IMR-90 (cell line): ENCODE measurements at places on chromosomes 2 and 18. TPM values are rescaled to one million over a fixed set of nuclear protein-coding genes. Genes with fewer than 3 reads are reported as not detected.

DNA sequence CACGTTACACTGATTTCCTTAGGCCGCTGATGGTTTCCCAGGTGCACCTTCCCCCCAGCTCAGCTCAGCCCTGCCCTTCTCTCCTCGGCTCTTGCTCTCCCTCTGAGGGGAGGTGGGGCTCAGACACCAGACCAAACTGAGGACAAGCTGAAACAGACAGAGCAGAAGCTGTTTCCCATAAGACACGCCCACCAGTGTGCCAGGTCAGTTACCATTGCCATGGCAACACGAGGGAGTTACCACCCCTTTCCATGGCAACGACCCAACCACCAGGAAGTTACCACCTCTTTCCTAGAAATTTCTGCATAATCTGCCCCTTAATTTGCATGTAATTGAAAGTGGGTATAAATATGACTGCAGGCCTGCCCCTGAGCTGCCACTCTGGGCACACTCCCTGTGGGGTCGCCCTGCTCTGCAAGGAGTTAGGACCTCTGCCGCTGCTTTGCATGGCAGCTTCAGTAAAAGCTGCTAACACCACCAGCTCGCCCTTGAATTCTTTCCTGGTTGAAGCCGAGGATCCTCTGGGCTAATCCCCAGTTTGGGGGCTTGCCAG lies 120.9 kb upstream of the SMIM21 start:
- DNase-seq, result no peak

DNA sequence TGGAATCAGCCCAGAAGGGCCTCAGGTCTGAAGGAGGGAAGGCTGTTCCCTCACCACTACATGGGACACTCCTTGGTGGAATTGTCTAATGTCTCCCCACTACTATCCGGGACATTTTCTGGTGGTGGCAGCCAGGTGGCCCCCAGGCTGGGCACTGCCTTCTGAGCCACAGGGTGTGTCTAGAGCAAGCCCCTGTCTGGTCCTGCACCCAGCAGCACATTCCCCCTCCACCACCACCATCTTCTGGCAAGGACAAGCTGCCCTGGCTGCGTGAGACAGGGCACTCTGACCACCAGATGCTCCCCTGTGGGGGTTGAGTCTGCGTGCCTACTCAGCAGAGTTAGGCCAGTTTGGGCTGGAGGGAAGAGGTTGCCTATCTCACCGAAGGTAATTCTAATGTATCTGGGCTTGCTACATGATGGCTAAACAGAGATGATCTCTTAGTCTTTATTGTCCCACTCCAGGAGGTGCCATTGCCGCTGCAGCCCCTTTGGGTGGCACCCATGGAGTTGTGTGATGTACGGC lies 106.3 kb downstream of the PLB1 start:
- DNase-seq, result no peak

- no peak for DNase-seq
These were observed 245.7 kb downstream of the NBAS start for GRCh38 chr2:15315411-15315810.

DNA sequence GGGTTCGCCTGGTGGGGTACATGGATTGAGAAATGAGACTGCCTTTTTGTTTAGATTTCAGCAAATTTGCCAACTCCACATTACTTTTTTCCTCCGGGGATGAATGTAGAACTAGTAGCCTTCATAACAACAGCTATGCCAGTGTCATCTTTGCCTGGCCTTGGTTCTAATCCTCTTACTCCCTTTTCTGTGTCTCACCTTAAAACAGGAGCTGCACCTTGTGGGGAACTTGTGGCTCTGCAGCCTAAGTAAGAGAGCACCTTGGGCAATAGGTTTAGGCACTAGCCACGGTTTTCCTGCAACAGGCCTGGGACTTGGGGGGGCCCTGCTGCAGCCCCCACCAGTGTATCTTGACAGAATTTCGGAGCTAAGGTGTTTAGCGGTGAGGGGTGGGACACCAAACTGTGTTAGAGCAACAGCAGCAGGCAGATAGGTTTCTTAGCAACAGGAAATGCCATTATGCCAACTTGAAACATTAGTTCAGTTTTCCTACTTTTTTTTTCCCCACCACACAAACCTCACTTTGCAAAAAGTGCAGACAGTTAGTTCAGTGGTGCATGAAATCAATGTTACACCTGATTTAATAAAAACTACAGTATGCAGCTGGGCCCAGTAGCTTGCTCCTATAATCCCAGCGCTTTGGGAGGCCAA lies 173.7 kb downstream of the PRKCE start:
- no peak for DNase-seq

DNA sequence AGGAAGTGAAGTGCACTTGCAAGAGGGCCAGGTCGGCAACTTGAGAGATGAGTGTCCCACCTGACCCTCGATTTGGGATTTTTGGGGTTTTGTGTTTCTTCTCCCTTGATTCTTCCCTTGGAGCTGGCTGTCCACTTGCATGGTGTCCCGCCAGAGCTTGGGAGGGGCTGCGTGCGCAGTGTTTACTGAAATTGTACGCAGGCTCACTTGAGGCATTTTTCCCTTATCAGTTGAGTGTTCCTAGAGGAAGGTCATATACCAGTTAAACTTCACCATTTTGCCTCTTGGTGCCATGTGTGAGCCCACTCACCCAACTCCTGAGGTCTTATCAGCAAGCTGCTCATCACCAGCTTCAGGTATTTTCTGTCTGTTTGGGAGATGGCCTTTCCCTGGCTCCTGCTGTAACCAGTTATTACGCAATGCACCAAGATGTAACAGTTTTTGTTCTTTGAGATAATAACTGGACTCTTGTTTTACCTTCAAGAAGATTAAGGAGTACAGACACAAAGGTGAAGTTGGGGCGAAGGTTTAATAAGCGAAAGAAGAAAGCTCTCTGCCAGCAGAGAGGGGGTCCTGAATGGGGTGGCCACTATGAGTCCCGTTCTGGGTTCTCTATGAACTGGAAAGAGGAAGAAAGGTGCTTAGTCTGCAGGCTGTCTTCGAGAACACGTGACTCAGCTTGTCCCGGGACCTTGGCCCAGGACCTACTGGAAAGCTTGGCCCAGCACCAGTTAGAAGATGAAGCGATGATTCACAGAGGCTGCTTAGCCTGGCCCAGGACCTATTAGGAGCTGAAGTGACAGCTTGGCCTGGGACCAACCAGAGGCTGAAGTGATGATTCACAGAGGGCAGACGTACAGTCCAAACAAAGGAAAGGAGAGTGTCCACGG lies 21.5 kb upstream of the TXNL4A start:
- peak; percentile 98 for DNase-seq

DNA sequence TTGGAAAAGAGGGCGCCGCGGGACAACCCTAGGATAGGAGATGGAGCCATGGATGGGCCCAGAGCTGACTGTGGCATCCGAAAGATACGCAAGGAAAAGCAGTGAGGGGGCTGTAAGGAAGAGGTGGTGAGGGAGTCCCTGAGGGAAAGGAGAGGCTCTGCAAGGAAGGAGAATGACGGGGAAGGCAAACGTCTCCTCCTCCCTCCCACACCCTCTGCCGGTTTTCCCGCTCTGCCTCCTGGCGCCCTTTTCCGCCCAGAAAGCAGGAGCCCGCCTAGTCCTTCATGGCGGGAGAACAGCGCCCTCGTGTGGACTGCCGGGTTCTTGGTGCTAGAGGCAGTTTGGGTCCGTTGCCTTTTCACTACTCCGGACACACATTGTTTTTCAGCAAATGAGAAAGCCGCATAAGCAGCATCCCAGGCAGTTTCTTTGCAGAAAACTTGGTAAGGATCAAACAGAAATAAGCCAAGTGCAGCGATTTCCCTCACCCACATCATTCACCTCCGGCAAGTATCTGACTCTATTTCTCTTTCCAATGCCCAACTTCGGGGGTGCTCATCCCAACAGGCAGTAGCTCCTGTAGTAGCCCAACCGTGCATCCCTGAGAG lies 200.4 kb downstream of the INO80D start:
- peak; percentile 72 for DNase-seq

- DNase-seq, result no peak
These were observed 22.6 kb upstream of the PGAP1 start for GRCh38 chr2:196949116-196949515.

DNA sequence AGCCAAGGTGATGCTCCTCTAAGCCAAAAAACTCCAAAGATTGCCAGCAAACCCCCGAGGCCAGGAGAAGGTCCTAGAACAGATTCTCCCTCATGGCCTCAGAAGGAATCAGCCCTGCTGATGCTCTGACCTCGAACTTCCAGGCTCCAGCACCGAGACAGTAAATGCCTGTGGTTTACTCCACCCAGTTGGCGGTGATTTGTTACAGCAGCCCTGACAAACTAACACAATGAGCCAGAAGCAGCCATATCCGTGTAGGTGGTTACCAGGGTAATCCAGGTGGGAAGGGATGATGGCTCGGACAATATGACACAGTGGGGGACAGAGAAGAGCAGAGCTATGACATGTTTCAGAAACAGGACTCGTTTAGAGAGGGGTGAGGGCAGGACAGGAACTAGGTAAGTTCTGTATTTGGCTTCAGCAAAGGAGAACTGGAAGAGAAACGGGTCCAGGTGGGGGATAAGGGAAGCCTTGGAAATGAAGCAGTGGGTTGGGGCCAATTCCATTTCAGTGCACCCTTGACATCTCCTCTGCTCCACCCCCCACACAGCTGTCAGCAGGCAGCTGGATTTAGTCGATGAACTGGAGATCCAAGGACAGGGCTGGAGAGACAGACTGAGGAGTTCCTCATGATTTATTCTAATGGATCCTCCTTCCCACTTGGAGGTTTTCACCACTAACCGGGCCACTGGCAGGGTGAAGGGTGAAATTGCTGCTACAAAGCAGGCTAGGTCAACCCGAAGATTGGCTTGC lies 179.7 kb upstream of the SH3BP4 start:
- DNase-seq, result peak; percentile 27

- DNase-seq, result peak; percentile 15
These were observed 583.4 kb downstream of the ZEB2 start for GRCh38 chr2:143936538-143936847.

DNA sequence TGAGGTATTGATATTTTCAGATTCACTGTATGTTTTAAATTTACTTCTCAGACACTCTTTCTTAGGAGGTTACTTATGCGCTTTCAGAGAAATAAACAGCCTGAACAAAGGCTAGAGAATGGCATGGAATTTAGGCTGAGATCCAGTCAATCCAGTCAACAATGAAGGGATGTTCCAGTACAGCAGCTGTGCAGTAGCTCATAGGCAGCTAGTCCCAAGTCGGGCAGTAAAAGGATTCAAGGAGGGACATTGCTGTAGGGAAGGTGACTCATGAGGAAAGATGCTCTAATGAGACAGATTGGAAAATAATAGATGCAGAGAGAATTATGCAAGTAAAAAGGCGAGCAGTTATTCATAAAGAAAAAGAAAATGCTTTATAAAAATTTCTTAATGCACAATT lies 397.9 kb upstream of the RGPD4 start:
- DNase-seq, result no peak

DNA sequence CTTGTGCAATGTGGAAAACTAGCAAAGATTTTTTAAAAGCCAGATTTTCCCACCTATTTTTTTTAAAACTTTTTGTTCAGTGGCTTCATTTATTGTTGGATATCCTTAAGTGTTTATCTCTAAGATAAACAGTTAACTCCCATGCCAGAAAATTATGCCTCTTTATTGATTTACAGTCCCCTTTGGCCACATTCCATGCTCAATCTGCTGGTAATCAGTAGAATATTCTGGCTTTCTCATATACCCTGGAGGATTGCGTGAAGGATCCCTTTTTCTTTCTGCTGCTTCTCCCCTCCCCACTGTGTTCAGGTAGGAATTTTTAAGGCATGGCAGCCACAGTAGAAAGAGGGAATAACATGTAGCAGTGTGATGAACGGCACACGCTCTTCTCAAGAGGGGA lies 2.6 kb downstream of the GRHL1 start:
- no peak for DNase-seq

DNA sequence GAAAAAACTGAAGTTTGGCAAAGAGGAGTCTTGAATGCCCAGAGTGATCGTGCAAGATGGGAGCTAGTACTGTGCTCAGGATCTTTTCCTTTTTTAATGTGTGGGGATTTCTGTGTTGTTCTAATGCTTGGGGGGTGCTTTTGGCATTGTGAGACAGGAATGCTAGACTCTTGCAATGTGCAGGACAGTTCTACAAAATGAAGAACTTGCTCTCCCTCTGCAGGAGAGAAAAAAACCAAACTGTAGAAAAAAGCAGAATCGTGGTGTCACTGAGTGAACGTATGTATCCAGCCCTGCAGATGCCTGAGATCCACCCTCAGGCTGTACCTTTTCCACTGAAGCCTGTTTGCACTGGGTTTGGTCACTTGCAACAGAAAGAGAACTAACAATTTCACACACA lies 12.1 kb upstream of the TTC39C start:
- no peak for DNase-seq

Gene ERICH2
- not detected in 2 replicates for total RNA-seq

Gene PDE11A
- 0.56 and 0.72 TPM in 2 replicates for total RNA-seq

Gene CDK15
- 28.9 and 33.0 TPM in 2 replicates for total RNA-seq

Gene TBR1
- total RNA-seq, result not detected in 2 replicates

Gene SERPINB3
- not detected in 2 replicates for total RNA-seq

Gene BCL2L11
- 1.1 and 1.4 TPM in 2 replicates for total RNA-seq

Gene ST8SIA5
- total RNA-seq, result not detected in 2 replicates

Gene LAMA3
- total RNA-seq, result 0.18 and 0.28 TPM in 2 replicates

Gene DPYSL5
- not detected in 2 replicates for total RNA-seq

Gene NDUFS1
- total RNA-seq, result 118 and 187 TPM in 2 replicates

Gene TIGD1
- 2.7 and 2.8 TPM in 2 replicates for total RNA-seq

Gene OR6B2
- not detected in 2 replicates for total RNA-seq
